ENCODE measurements at places on chromosomes 4 and X.

- DNase-seq: no peak
These were observed 130.0 kb downstream of the AWAT2 start for GRCh38 chrX:69919749-69920148.

GRCh38 chr4:79250887-79251286, 75.0 kb downstream of the NAA11 start:
- no peak for DNase-seq

DNA sequence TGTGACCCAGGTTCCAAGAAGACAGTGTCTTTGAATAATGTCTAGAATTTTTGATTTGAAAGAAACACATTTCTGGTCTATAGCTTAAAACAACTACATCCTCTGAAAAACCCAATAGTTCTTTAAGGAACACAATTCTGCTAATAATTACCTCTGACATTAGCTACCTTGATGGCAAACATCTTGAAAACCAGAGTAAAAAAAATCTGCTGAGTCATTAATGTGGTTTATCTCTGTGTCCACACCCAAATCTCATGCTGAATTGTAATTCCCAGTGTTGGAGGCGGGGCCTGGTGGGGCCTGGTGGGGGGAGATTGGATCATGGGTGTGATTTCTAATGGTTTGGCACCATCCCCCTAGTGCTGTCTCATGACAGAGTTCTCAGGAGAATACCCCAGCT, 1233.8 kb downstream of the NLGN4X start:
- no peak for DNase-seq

- DNase-seq: no peak
These were observed 121.3 kb downstream of the GPR143 start for GRCh38 chrX:9644335-9644734.

- no peak for DNase-seq
These were observed 87.2 kb upstream of the PDE5A start for GRCh38 chr4:119715490-119716445.

- DNase-seq: no peak
These were observed 174.4 kb upstream of the RADX start for GRCh38 chrX:106437407-106437806.

GRCh38 chr4:74654230-74654681, 140.1 kb downstream of the BTC start:
- peak; percentile 49 for DNase-seq

GRCh38 chrX:75107863-75108509, 48.1 kb downstream of the ABCB7 start:
- DNase-seq: no peak

GRCh38 chr4:73247100-73247499, 11.5 kb downstream of the ANKRD17 start:
- no peak for DNase-seq

DNA sequence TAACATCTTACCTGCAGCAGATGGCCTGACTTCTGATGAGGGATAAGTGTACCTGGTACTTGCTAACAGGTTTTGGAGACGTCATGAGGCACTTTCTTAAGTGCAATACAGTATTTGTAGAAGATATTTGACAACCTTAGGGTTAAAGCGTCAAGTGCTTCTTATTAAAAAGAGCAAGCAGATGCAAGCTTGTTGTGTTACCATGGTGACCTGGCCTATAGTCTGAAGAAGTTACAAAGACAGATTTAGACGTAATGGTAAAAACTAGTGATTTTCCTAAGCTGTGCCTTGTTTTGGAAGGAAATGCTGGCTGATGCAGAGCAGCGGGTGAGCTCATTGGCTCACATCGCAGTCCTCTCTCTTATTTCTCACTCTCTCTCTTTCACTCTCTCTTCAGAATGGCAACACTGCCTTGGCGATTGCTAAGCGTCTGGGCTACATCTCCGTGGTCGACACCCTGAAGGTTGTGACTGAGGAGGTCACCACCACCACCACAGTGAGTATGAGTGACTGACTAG, 243.6 kb downstream of the ANK2 start:
- DNase-seq: no peak

- no peak for DNase-seq
These were observed 29.0 kb downstream of the UGT2A2 start for GRCh38 chr4:69610484-69610883.

GRCh38 chr4:151530230-151530629, 121.3 kb downstream of the FHIP1A start:
- no peak for DNase-seq

- peak; percentile 72 for DNase-seq
These were observed 101.2 kb downstream of the ZNF674 start for GRCh38 chrX:46444011-46444410.

GRCh38 chrX:104567506-104567905, 1.5 kb downstream of the IL1RAPL2 start:
- DNase-seq: no peak
